ENCODE measurements at places on chromosomes 6 and 20.

- peak; percentile 42 for DNase-seq
Observed at GRCh38 chr20:16801919-16802651, 53.9 kb downstream of the OTOR start.

GRCh38 chr6:143974089-143974488 is 34.0 kb downstream of the PLAGL1 start:
- no peak for DNase-seq

DNA sequence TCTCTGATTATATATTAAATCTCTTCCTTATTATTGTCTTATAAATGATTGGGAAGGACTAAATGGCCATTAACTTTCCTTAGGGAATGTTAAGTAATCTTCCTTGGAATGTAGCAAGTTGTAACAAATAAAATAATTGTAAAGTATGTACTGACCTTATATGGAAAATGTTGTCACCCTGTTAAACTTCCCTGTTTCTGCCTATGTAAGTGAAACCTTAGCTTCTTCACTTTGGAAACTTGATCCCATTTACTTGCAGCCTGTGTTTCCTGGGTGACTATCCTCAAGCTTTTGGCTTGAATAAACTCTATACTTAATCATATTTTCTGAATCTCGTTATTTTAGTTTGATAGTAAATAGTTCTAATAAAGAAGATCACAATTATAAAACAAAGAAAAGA is 519.5 kb upstream of the PTCHD4 start:
- DNase-seq = no peak

DNA sequence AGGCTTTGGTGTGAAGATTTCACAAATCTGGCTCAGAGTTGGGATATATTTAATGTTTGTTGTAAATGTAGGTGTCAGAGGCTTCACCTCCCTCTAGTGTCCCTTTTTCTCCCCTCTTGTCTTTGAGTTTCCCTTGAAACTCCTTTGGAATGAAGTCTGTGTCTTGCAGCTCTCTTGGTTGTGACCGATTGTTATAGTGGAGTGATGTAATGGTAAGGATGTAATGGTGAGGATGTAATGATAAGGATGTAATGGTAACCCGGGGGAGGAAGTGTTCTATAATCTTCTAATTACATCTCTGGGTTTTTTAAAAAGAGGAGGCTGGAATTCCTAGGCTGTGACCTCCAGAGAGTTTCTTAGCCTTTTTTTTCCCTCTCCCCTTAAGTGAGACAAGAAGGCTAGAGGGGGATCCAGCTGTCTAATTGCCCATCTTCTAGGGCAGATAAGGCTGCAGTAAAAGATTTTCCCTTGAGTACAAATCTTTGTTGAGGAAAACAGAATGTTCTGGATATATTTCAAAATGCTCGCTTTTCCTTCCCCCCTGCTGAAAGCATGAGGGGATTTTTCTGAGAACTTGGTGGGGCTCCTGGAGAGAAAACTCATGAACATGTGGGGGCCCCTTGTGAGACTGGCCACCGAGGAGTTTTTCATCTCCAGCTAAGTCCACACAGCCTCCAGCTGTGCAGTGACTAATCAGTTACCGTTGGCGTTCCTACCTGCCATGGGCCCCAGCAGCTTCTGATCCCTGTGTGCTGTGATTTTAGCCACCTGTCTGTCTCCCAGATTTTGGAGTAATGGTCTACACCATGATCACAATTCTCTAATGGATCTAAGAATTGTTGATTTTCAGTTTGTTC is 156.7 kb upstream of the PMEPA1 start:
- no peak for DNase-seq

- DNase-seq = no peak
Observed at GRCh38 chr6:169499848-169500247, 202.0 kb downstream of the WDR27 start.

DNA sequence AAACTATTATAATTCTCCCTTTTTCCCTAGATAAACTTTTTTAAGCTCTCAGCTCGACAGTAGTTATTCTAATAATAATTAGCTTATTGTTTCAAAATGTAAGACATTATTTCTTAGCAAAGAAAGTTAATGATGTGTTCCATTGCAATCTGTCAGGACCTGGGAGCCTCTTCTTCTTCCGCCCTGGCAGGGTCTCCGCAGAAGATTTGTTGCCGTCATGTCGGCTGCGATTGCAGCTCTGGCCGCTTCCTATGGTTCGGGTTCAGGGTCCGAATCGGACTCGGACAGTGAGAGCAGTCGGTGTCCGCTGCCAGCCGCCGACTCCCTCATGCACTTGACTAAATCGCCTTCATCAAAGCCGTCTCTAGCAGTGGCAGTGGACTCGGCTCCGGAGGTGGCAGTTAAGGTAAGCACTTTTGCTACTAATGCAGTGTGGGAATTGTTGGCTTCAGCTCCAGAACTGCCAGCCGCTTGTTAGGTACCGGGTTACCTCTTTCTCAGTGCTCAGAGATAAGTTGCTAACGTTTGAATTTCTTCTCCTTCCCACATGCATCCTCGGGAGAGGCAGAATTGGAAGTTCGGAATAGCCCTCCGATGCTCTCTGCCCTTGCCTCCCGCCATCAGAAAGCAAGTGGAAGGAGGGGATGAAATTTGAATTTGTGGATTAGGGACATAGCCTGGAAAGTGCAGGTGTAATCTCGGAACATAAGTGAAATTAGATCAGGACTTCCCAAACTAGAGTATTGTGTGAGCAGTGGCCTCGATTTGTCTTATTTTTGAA is at the start of gene CDC40:
Gene CDC40 (plus strand): TSS at position 200 of the 781 bp plus-strand sequence. CDS start 18 bp downstream, at position 218.
- no peak for DNase-seq

DNA sequence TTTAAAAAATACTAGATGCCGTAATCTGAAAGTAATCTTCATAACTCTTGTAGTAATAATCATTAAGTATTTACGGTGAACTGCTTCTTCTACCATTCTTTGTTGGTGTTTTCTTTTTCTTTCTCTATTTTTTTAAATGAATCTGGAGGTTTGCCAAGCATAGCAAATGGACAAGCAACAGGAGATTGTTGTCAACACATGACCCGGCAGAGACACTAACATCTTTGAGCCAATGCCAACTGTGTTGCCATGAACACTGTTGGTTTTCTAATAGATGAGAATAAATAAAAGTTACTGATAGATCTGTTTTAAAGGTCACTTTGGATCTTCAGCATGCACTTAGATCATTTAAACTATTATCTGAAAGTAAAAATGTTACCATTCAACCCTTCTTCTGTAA is 523.6 kb upstream of the EYS start:
- no peak for DNase-seq

- peak; percentile 14 for DNase-seq
Observed at GRCh38 chr6:105072798-105073199, 107.0 kb downstream of the POPDC3 start.

GRCh38 chr20:2303673-2304072 is 7.9 kb downstream of the TGM3 start:
- no peak for DNase-seq

DNA sequence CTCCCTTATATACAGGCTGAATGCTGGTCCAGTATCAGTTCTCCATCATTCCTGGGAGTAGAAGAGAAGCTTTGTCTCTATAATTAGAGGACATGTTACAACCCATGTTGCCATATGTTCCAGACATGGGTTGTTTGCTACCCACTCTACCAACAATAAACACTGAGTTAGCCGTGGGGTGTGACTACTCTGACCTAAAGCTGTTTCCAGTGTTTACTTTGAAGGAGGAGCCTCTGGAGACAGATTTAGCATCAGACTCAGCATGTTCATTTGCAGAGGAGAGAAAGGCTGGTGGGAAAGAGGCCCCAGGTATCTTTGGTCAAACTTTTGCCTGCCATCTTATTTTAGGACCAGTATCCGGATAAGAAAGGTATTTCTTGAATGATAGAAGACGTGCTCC is 157.9 kb upstream of the SNX9 start:
- no peak for DNase-seq

DNA sequence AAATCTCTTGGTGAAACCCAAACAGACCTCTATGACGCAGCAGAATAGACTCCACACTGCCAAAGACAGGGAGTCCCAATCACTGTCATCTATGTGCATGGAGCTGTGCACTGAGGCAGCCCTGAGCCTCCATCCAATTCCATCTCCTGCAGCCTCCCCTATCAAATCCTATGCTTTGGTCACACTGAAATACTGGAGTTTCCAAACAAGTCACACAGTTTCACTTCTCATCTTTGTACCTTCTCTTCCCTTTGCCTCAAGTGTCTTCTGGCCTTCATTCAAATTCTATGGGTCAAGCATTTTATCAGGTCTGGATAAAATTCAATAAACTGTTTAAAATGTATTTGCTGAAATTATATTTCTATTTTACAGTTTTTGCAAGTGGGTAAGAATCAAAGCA is 38.5 kb downstream of the FBXL4 start:
- no peak for DNase-seq

- no peak for DNase-seq
Observed at GRCh38 chr20:3759316-3759823, 8.2 kb downstream of the ADISSP start.

GRCh38 chr20:35620818-35621559 is 5.4 kb downstream of the SPAG4 start:
- DNase-seq = no peak

GRCh38 chr6:47665112-47665511 is 33.3 kb upstream of the ADGRF4 start:
- DNase-seq = no peak

GRCh38 chr20:14576196-14576877 is 238.9 kb upstream of the FLRT3 start:
- DNase-seq = no peak

- DNase-seq = peak; percentile 61
Observed at GRCh38 chr6:11096109-11096508, 2.5 kb downstream of the SMIM13 start.

DNA sequence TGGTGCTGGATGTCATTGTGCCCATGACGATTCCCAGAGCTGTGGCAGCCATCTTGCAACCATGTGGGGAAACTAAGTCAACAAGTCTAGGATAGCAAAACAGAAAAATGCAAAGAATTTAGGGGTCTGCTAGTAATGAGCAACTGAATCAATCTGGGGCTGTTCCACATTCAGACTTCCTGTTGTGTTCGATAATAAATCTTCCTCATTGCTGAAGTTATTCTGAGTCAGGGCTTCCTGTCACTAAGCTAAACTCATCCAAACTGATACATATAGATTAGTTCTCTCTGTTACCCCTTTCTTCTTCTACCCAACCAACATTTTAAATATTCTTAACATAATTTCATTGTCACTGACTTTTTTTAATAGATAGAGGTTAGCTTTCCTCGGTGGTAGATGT is 205.9 kb downstream of the HACE1 start:
- DNase-seq = peak; percentile 17

- DNase-seq = no peak
Observed at GRCh38 chr20:54093423-54094267, 23.3 kb upstream of the BCAS1 start.

- DNase-seq = peak; percentile 63
Observed at GRCh38 chr6:71486461-71486860, 197.8 kb downstream of the OGFRL1 start.

GRCh38 chr20:17584689-17585088 is 14.8 kb downstream of the DSTN start:
- no peak for DNase-seq

Data from fibroblast of skin of back (primary cell).